ENCODE measurements at places on chromosomes 6 and 20.

- no peak for DNase-seq
Measured at GRCh38 chr20:15359056-15359455, 1021.6 kb upstream of the FLRT3 start.

GRCh38 chr6:44332585-44332984 is 9.9 kb upstream of the SPATS1 start:
- peak; percentile 95 for DNase-seq

DNA sequence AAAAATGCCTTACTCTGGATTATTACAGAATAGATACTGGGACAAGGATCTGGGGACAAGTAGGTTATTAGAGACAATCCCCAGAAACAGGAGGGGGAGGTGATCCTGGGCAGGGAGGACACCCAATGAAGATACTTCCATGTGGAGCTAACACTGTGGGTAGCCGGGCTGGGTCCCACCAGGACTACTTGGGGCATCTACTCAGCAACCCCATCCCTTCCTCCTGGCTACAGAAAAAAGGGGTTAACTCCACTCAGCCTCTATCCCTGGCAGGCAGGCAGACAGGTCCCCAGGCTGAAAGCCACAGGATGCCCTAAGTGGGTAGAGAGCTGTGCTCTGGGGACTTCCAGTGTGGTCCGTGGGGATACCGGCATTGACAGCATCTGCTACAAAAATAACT is 68.0 kb upstream of the NXT1 start:
- no peak for DNase-seq

- no peak for DNase-seq
Measured at GRCh38 chr6:119043783-119044182, 34.7 kb downstream of the FAM184A start.

- DNase-seq, result no peak
Measured at GRCh38 chr20:40519918-40520317, 169.1 kb downstream of the MAFB start.

GRCh38 chr6:148367411-148368024 is 24.9 kb downstream of the SASH1 start:
- DNase-seq, result no peak

DNA sequence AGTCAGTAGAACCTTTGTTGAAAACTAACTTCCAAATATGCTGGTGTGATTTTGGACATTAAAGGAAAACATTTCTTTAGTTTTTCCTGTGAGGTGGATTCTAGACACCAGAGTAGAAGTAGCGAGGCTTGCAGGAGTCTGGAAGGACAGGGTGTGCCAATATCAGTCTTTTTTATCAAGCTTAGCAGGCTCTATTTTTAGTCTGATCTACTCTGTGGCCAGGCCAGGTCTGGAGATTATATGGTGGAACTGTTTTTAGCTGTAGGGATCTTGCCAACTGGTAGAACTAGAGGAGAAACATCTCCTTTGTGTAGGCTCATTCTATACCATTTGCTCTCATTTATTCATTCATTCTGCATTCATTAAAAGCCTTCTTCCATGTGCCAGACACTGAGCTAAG is 42.7 kb downstream of the LRP11 start:
- DNase-seq, result no peak

DNA sequence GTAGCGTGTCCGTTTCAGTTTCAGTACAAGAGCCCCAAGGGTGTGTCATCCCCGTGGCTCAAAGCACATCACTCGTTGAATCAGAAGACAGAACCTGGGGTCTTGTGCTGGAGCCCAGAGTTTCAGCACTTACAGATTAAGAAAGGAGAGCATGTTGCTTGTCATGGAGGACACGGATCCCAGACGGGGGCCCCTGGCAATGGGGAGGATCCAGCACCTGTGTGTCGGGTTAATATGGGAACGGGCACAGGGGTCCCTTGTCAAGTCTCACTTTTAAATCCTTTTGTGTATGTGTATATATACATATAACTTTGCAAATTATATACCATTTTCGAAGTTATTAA is 23.4 kb downstream of the THBS2 start:
- DNase-seq, result no peak

- no peak for DNase-seq
Measured at GRCh38 chr6:151160929-151161757, 78.6 kb upstream of the AKAP12 start.

- DNase-seq, result no peak
Measured at GRCh38 chr6:169024047-169024660, 229.5 kb downstream of the THBS2 start.

DNA sequence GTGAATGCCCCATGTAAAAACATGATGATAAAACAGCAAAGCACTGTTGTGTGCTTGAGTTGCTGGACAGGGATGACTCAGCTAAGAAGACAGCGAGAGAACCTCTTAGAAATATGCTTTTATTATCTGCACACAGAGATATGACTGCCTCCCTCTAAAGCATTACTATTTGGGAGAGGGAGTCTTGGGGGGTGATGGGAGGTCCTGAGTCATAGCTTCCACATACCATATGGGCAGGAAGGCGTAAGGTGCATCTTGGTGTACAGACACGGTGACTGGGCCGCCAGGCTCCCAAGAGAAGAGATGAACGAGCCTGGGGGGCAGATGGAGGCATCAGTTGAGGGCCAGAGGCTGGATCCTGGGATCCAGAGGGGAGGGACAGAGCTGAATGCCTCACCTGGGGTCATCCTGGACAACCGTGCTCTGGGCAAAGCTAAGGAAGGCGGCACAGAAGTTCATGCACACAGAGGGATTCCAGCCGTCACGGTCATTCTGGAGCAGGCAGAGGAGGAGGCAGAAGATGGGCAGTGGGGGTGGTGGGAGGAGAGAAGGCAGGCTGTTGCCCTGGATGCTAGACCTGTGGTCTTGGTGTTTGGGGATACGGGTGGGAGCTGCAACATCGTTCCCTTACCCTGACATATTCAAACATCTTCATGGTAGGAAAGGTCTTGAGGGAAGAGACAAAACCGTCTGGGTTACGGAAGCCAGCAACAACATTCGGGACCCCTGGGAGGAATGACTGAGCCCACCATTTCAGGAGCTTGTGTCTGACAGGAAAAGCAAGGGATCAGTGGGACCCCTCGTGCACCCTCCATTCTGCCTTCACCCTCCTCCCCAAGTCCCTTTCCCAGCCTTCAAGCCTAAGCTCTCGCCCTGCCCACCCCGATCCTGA is 2.0 kb downstream of the DXO start:
- DNase-seq, result no peak

- no peak for DNase-seq
Measured at GRCh38 chr20:313948-314347, 11.4 kb upstream of the SOX12 start.

DNA sequence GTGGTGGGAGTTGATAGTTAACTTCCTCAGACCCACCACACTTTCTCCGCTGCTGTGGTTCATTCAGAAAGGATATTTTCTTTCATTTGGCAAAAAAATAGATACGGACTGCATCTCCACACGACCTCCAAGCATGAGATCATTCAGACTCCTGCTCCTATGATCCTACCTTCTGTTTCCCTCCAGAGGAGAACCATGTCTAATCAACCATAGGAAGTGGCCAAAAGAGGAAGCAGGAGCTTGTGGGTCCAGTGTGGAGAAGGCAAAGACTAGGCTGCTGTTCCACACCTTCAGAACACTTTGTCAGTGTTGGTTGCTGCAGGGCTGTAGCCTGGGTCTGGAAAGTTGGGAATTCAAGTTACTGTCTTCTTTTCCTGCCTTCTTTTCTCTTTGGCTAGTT is 10.6 kb upstream of the KIF13A start:
- DNase-seq, result no peak

DNA sequence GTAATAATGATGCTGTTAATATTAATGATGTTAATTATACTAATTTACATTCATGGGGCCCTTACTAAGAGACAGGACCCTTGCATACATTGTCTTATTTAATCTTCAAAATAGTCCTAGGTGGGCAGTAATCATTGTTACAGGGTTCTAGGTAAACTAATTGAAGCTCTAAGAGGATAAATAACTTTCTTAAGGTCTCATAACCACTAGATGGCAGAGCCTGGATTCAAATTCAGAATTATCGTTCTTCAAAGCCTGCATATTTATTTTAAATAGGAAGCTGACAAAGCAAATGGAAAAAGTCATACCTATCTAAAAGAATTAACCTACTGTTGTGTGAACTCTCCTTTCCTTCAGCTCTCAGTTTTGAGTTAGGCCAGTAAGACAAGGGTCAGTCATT is 23.5 kb downstream of the PTCHD4 start:
- peak; percentile 47 for DNase-seq

- no peak for DNase-seq
Measured at GRCh38 chr20:33037456-33037855, 6.0 kb downstream of the BPIFB6 start.

DNA sequence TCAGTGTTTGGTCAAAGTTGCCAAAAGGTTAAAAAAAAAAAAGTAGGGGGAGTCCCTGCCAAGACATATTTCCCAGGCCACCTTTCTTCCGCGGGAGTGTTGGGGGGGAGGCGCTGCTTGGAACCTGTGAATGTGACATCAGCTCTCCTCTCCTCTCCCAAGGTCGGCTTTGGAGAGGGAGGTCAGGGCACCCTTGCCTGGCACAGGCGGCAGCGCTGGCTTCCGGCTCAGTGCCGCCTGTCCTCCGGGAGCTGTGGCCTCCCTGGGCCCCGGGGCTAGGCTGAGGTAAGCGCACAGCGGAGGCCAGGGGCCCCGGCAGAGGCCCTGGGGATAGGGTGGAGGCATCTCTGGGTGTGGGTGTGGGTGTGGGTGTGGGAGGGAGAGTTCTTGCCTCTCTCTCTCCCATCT is 1.9 kb upstream of the EDN1 start:
- DNase-seq, result no peak

DNA sequence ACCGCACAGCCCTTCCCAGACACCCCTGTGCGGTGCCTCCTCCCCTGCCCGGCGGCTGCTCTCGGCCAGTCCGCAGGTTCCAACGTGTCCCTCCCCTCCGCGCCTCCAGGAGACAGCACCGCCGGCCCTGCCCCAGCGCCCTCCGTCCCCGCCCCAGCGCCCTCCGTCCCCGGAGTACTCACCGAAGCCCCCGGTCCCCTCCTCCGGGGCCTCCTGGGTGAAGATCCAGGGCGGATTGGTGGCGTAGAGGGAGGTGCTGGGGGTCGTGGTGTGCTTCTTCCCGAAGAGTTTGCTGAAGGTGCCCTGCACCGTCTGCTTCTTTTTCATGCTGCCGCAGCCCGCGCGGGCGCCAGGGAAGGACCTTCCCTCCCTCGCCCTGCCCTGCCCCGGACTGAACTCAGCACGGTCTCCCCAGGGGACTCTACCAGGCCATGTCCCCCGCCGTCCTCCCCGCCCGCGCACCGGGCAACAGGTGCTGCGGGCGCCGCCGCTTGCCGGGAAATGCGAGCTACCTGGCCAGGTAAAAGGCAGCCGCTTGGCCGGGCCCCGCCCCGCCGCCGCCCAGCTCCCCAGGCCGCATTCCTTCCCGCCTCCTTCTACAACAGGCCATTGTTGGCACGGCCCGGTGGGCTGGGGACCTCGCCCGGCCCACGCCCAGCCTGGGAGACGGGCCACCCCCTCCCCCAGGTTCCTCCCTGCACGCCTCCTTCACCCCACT is at the start of gene C6orf132:
Gene C6orf132, minus strand, starts transcription at position 503 of the 718 bp plus-strand sequence. Its CDS starts 176 bp downstream, at position 327.
- no peak for DNase-seq

DNA sequence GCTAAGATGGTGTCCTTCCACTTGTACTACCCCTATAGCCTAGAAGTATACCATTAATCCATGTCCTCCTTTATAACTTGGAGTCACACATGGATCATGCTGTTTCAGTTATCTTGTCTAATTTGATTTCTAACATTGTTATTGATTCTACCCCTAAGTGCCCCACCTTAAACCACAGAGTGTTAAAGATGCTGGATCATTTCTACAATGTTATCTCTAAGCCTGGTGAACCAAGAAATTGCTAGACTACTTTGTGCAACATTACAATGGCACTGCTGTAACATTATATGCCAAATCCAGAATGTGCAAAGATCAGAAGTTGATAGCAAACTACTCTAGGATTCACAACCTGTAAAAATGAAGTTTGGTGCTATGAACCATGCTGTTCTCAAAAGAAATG is 1.7 kb downstream of the CGA start:
- DNase-seq, result no peak

GRCh38 chr6:34036357-34037069 is 109.4 kb downstream of the GRM4 start:
- DNase-seq, result no peak

- peak; percentile 90 for DNase-seq
Measured at GRCh38 chr6:960356-960755, 267.4 kb upstream of the EXOC2 start.

- no peak for DNase-seq
Measured at GRCh38 chr6:119728935-119729334, 379.4 kb upstream of the MAN1A1 start.

Measured in NCI-H82 (cell line).